Renal cortical epithelial cell (primary cell): ENCODE measurements at places on chromosomes 3 and 15.

DNA sequence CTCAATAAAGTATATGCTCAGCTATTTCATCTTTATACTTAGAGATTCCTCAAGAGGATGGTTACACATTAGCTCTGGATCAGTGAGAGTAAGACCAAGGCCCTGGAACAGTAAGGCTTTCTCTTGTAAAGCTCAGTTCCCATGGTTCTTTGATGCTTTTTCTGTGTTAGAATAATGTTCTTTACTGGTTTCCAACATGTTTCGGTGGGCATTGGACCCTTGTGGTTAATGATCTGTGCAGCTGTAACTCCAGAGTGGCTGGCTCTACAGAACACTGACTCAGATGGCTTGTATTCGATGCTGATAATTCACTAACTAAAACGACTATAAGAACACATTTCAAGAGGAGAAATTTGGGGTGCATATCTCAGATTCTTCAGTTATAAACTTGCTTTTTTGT is 114.7 kb downstream of the AKAP13 start:
- DNase-seq: peak; percentile 80

DNA sequence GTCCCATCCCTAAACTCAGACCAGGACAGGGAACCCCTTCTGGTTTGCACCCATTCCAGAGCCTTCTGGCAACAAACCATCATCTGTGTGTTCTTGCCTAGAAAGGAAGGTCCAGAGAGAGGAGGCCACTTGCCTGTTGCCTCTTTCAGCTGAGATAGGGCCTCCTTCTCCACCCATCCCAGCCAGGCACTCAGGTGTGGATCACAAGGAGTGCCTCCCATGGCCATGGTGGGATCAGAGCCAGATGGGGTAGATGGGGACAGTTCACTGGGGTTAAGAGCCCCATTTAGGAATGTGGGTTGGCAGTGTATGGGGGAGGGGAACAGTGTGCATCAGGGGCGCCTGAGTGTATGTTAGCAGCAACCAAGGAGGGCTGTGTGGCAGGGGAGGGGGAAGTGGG is 8.9 kb upstream of the CTDSPL start:
- no peak for DNase-seq

DNA sequence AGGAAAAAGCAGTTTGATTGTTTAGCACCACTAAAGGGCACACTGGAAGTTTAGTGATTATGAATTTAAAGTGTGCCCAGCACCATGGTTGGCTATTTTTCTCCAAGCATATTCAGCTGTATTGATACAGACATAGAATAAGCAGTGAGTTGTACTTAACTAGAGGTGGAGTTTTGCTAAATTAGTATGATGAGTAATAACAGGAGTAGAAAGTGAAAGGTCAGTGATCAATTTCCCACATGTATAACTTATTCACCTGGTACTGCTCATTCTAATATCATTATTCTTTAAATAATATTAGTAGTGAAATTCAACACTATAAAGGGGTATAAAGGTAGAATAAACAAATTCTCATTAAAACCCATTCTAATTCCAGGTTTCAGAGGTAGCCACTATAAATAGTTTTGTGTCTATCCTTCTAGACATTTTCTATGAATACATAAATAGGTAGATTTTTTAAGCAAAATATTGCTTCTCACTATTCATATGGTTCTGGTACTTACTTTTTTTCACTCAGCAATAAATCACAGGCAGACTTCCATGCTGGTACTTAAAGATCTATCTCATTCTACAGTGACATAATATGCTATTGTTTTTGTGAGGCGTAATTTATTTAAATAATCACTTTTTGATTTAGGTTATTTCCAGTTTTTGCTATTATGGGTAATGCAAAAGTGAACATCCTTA is 732.9 kb downstream of the VGLL3 start:
- no peak for DNase-seq

DNA sequence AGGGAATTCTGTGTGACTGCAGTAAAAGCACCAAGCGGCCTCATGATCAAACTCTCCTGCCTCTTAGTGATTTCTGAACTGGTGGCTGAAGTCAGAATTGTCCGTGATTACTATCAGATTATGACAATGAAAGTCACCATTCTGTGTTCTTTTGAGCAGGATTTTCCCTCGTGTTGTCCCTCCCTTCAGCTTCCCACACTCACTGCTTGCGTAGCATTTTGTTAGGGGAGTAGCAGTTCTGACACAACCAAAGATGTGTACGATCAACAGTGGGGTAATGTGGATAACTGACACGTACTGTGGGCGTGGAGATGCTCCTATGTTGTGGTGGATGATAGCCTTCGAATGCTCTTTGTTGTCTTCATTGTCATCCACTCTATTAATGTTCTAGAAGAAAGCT is 67.8 kb upstream of the ICE2 start:
- DNase-seq: no peak

GRCh38 chr15:91075739-91076138 is 24.3 kb upstream of the SV2B start:
- no peak for DNase-seq

GRCh38 chr3:70919661-70920060 is 607.2 kb upstream of the MDFIC2 start:
- no peak for DNase-seq

DNA sequence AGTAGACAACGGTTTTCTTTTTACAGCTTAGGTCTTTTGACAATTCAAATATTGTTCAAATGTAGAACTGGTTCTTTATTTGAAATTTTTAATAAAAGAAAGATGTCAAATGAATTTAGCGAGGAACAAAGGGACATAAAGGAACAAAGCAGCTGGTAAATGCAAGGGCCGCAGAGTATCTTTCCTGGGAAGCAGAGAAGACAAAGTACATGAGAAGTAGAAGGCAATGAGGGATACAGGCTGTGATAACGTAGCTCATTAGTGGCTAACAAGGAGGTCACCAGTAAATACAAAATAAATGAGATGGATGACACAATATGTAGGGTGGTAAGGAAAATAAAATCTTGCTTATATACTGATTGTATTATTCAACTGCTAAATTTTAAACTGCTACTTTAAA is 762.8 kb downstream of the VGLL3 start:
- DNase-seq: no peak

- DNase-seq: no peak
These were observed 10.0 kb upstream of the ST8SIA2 start for GRCh38 chr15:92383519-92384324.

DNA sequence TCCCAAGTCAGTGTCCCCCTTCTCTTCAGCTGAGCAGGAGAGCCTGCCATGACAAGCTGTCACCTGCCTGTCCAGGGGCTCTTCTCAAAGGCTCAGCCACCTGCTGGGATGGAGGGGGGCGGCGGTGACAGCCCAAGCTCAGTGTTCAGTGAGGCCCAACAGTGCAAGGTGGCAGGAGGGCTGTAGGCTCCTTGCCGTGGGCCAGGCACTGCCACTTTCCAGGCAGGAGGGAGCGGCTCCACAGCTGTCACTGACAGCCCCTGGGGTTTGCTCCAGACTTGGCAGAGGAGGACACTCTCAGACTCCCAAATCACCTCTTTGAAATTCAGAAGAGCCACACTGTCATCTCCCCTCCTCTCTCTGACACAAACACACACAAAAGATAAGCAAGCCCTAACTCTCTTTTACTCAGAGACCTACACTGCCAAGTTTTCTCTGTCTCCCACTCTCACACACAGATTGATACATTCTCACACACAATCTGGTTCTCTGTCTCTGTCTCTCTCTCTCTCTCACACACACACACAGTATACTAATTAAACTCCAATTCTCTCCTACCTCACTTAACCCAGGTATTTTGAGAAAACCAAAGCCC is 443.3 kb downstream of the EPHB1 start:
- DNase-seq: no peak

DNA sequence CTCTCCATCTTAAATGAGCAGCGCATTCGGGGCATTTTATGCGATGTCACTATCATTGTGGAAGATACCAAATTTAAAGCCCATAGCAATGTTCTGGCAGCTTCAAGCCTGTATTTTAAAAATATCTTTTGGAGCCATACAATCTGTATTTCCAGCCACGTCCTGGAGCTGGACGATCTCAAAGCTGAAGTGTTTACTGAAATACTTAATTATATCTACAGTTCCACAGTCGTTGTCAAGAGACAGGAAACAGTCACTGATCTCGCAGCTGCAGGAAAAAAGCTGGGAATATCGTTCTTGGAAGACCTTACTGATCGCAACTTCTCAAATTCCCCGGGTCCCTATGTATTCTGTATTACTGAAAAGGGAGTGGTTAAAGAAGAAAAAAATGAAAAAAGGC is 44.4 kb upstream of the RASA2 start:
- DNase-seq: no peak

GRCh38 chr3:197997936-197998335 is 37.9 kb downstream of the LMLN start:
- no peak for DNase-seq

DNA sequence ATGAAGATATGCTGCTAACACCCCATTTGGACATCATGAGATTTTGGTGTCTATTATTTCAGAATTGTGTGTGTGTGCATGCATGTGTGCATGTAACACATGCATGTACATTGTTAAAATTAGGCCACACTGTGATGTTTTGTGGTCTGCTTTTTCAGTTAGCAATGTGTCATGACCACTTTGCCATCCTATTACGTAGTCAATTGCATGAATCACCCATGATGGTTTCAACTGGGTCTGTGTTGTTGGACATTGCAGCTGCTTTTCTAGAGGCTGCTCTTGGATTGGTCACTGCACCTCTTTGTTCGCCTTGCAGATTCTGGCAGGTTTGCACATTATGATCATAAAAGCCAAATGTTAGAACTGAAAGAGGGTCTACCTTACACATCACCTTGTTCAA is 101.0 kb upstream of the THBS1 start:
- no peak for DNase-seq

GRCh38 chr3:85571835-85572234 is 613.0 kb downstream of the CADM2 start:
- DNase-seq: peak; percentile 75

GRCh38 chr3:162507397-162507796 is 1010.8 kb downstream of the OTOL1 start:
- no peak for DNase-seq

GRCh38 chr3:100023150-100023549 is 91.2 kb downstream of the FILIP1L start:
- peak; percentile 91 for DNase-seq

GRCh38 chr3:78901544-78901943 is 866.3 kb downstream of the ROBO1 start:
- no peak for DNase-seq

- peak; percentile 2 for DNase-seq
These were observed 7.2 kb downstream of the CHCHD6 start for GRCh38 chr3:126711121-126711760.

GRCh38 chr15:75597667-75598341 is 18.7 kb upstream of the PTPN9 start:
- DNase-seq: no peak
